ENCODE measurements at places on chromosomes 4 and X. TPM values are rescaled to one million over a fixed set of nuclear protein-coding genes. Genes with fewer than 3 reads are reported as not detected.

GRCh38 chr4:20297783-20298182 lies 46.1 kb downstream of the SLIT2 start:
- no peaks in the 10 kb centered on the region for H3K27me3 ChIP-seq
- no peaks in the 10 kb centered on the region for H3K36me3 ChIP-seq
- H3K27ac ChIP-seq, result no peak overlapping the region
- H3K4me1 ChIP-seq, result peaks cover 27% of the 10 kb centered on the region
- no peak overlapping the region for H3K4me3 ChIP-seq
- DNase-seq, result no peak

GRCh38 chr4:159855731-159856130 lies 752.9 kb downstream of the RAPGEF2 start:
- H3K4me3 ChIP-seq, result no peak overlapping the region
- no peak for DNase-seq
- H3K4me1 ChIP-seq, result no peaks in the 10 kb centered on the region
- H3K27ac ChIP-seq, result no peak overlapping the region
- no peaks in the 10 kb centered on the region for H3K36me3 ChIP-seq

DNA sequence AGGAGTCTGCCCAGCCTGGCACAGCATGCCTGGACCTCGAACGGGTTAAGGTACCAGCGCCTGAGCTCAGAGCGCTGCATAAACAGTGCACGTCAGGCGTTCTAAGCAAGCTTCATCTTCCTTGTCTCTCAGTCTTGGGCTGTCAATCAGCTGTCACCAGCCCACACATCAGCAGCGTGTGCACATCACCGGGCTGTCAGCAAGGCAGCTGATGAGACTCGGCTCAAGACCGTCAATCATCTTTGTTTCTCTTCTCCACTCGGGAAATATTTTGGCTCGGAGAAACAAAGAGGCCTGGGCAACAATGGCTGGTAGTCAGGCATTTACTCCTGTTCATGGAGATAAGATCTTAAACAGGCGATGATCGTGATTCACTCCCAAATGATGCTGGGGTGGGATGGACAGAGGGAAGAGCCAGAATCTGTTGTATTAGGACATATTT lies 141.3 kb downstream of the LDB2 start:
- H3K36me3 ChIP-seq, result peaks cover 6% of the 10 kb centered on the region
- H3K27me3 ChIP-seq, result no peaks in the 10 kb centered on the region
- no peak overlapping the region for H3K4me3 ChIP-seq
- peaks cover 32% of the 10 kb centered on the region for H3K4me1 ChIP-seq
- peak overlapping the region; percentile 11 for H3K27ac ChIP-seq

- no peak overlapping the region for H3K4me3 ChIP-seq
- DNase-seq, result no peak
- no peak overlapping the region for H3K27ac ChIP-seq
- H3K27me3 ChIP-seq, result peaks cover 6% of the 10 kb centered on the region
These were observed 109.1 kb upstream of the ANK2 start for GRCh38 chr4:112940336-112940735.

GRCh38 chrX:102517326-102517725 lies 787 bp upstream of the TMSB15A start:
- peaks cover 14% of the 10 kb centered on the region for H3K27me3 ChIP-seq
- H3K4me3 ChIP-seq, result no peak overlapping the region
- DNase-seq, result no peak
- no peaks in the 10 kb centered on the region for H3K36me3 ChIP-seq

- H3K4me3 ChIP-seq, result no peak overlapping the region
- peaks cover 6% of the 10 kb centered on the region for H3K4me1 ChIP-seq
- H3K27me3 ChIP-seq, result no peaks in the 10 kb centered on the region
- no peak overlapping the region for H3K27ac ChIP-seq
These were observed 2.1 kb downstream of the MTM1 start for GRCh38 chrX:150570512-150570911.

- DNase-seq, result peak; percentile 72
- H3K27ac ChIP-seq, result no peak overlapping the region
- peaks cover 8% of the 10 kb centered on the region for H3K27me3 ChIP-seq
These were observed 29.0 kb downstream of the PDHA1 start for GRCh38 chrX:19372547-19373331.

- H3K4me1 ChIP-seq, result peaks cover 25% of the 10 kb centered on the region
- H3K4me3 ChIP-seq, result no peak overlapping the region
- DNase-seq, result no peak
- no peak overlapping the region for H3K27ac ChIP-seq
These were observed 2.5 kb downstream of the MYL5 start for GRCh38 chr4:676871-677235.

DNA sequence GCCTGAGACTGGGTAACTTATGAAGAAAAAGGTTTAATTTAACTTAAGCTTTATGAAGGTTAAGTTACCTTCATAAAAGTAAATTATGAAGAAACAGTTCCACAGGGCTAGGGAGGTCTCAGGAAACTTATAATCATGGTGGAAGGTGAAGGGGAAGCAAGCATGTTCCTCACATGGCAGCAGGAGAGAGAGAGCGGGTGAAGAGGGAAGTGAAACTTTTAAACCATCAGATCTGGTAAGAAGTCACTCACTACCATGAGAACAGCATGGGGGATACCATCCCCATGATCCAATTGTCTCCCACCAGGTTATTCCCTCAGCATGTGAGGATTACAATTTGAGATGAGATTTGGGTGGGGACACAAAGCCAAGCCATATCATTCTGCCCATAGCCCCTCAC lies 944.7 kb upstream of the NDST4 start:
- H3K36me3 ChIP-seq, result no peaks in the 10 kb centered on the region
- no peak for DNase-seq
- H3K27ac ChIP-seq, result no peak overlapping the region
- H3K4me3 ChIP-seq, result no peak overlapping the region
- H3K27me3 ChIP-seq, result no peaks in the 10 kb centered on the region

DNA sequence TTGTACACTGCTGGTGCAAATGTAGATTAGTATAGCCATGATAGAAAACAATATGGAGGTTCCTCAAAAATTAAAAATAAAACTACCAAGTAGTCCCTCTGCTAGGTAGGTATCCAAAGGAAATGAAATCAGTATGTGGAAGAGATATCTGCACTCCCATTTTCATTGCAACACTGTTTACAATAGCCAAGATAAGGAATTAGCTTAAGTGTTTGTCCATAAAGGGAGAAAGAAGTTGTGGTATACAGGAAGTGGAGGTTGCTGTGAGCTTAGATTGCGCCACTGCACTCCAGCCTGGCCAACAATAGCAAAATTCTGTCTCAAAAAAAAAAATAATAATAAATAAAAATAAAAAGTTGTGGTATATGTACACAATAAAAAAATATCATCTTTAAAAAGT lies 325.0 kb upstream of the EMCN start:
- DNase-seq, result no peak
- no peak overlapping the region for H3K27ac ChIP-seq
- H3K27me3 ChIP-seq, result no peaks in the 10 kb centered on the region
- no peak overlapping the region for H3K4me3 ChIP-seq
- H3K36me3 ChIP-seq, result no peaks in the 10 kb centered on the region

DNA sequence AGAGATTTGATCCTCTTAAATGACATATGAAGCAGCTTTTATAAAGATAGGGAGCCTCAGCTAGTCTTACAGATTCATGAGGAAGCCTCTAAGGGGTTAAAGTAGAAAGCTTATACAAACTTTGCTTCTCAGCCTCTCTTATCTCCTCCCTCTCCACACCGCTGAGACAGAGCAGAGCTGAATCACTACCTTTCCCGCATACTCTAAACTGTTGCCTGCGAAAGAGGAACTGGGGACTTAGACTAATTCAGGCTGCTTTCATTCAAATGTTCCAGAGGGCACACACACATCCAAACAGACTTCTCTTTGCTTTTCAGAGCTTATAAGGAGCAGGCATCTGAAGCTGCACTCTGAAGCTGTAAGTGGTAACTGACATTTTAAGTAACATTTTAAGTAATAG lies at the start of gene SERTM2:
SERTM2 (plus strand) TSS at position 169 of the 400 bp plus-strand sequence. CDS start 7,213 bp downstream, outside the sequence.
- H3K36me3 ChIP-seq, result no peaks in the 10 kb centered on the region
- H3K27me3 ChIP-seq, result peaks cover 5% of the 10 kb centered on the region
- H3K4me3 ChIP-seq, result no peak within 1 kb of the TSS
- no peaks in the 10 kb centered on the region for H3K4me1 ChIP-seq
- H3K27ac ChIP-seq, result no peak within 1 kb of the TSS

DNA sequence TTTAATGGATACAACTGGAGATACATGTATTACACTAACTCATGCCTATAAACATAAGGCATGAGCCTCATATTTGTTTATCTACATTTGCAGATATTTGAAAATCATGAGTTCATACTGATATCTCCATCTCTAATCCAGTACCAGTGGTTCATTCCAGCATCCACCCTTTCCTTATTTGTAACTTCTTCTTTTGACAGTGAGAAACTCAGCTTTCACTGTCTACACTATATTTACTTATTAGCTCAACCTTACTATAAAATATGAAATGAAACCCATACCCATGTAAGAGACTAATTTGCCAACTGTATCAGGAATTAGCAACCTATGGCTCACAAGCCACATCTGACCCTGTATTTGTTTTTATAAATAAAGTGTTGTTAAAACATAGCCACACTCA lies 161.9 kb upstream of the GPRIN3 start:
- no peaks in the 10 kb centered on the region for H3K36me3 ChIP-seq
- DNase-seq, result no peak
- no peaks in the 10 kb centered on the region for H3K27me3 ChIP-seq
- H3K4me1 ChIP-seq, result peaks cover 16% of the 10 kb centered on the region
- peak overlapping the region; percentile 38 for H3K4me3 ChIP-seq
- H3K27ac ChIP-seq, result peak overlapping the region; percentile 94

- no peak overlapping the region for H3K4me3 ChIP-seq
- H3K27ac ChIP-seq, result no peak overlapping the region
- H3K27me3 ChIP-seq, result peaks cover 15% of the 10 kb centered on the region
- no peaks in the 10 kb centered on the region for H3K4me1 ChIP-seq
- DNase-seq, result peak; percentile 51
- H3K36me3 ChIP-seq, result no peaks in the 10 kb centered on the region
These were observed 6.3 kb downstream of the KIAA1210 start for GRCh38 chrX:119121341-119121740.

DNA sequence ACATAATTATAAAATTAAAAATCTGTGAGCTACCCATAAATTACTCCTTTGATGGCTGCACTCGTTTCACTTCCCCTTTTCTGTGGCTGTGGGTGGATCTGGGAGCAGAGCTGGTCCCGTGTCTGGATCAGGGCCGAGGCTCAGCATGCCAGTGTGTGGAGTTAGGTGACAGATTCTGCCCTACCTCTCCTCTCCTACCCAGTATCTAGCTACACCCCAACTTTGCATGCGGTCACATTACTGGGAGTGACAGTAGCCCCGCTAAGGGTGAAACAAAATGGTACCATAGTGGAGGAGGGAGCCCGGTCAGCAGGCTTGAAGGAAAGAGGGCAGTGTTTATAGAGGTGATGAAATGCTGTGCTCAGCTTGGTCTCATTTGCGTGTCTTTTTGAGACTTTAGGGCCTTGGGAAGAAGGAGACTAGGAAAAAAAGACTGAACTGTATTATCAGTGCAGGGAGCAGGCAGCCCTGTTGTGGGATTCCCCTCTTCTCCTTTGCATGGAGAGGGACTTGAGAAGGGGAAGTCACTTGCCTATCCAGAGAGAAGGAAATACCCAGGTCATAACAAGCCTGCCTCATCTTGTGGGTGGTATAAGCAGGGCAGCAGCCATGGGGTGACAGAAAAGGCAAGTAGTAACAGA lies 48.4 kb downstream of the ARHGAP10 start:
- no peak for DNase-seq
- H3K4me3 ChIP-seq, result no peak overlapping the region
- no peaks in the 10 kb centered on the region for H3K36me3 ChIP-seq
- peaks cover 13% of the 10 kb centered on the region for H3K4me1 ChIP-seq
- no peak overlapping the region for H3K27ac ChIP-seq

DNA sequence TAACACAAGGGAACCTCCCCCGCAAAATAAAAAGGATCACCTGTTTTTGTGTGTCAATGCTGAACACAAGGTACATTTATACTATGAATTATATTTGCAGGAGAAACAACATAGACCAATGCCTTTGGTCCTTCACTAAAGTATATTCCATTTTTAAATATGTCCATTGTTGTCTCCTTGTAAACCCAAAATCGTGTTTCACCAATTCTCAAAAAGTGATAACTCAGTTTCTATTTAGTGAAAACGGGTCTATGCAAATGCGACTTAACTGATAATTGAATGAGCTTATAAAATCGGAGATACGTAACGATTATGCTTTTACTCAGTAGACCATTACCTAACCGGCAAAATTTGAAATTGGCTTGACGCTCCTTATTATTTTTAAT lies 2.1 kb downstream of the BRWD3 start:
- no peaks in the 10 kb centered on the region for H3K36me3 ChIP-seq
- peak overlapping the region; percentile 3 for H3K27ac ChIP-seq
- no peaks in the 10 kb centered on the region for H3K27me3 ChIP-seq
- H3K4me1 ChIP-seq, result no peaks in the 10 kb centered on the region

PIM2 gene
- total RNA-seq, result 4.7 TPM

PDE5A gene
- 157 TPM for total RNA-seq

P2RY4 gene
- 0.29 TPM for total RNA-seq
